D341Med (cell line): ENCODE measurements at places on chromosomes 1 and 21.

DNA sequence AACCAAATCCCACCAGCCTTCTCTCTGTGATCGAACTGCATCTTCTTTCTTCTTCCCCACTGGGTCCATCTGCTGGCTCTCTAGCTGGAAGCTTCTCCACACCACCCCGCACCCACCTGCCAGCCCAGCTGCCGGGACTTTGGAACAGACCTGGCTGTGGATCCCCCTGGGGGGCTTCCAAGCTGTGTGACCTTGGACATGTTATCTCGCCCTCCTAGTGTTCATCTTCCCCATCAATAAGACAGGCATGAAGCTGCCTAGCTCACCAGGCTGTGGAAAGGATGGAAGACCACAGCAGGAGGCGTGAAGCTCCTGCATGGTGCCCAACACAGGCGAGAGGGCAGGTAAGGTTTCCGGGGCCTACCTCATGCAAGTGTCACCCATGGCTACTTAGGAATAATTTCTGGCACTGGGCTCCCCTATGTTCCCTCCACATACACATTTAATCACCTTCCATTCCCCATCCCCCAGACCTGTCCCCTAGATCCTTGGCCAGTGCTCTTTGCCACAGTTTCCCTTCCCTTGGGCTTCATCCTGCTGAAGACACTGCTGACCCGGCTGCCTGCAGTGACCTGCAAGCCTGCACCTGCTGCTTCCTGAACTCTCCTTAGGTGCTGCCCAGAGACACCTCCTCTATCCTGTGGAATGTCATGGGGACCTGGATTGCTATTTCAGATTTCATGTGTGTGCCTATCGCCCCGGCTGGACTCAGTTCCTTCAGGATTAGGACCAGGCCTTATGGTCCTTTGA, 13.2 kb upstream of the C2CD2 start:
- DNase-seq: no peak

- no peak for DNase-seq
These were observed 101.3 kb upstream of the ARTN start for GRCh38 chr1:43832255-43832654.

DNA sequence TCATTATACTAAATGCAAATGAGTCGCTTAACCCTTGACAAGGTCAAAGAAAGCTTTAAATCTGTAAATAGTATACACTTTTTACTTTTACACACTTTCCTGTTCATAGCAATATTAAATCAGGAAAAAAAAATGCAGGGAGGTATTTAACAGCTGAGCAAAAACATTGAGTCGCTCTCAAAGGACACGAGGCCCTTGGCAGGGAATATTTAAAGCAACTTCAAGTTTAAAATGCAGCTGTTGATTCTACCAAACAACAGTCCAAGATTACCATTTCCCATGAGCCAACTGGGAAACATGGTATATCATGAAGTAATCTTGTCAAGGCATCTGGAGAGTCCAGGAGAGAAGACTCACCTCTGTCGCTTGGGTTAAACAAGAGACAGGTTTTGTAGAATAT, 62.7 kb downstream of the CAPN2 start:
- DNase-seq: no peak

GRCh38 chr1:23196627-23197328, 20.5 kb downstream of the HTR1D start:
- no peak for DNase-seq

DNA sequence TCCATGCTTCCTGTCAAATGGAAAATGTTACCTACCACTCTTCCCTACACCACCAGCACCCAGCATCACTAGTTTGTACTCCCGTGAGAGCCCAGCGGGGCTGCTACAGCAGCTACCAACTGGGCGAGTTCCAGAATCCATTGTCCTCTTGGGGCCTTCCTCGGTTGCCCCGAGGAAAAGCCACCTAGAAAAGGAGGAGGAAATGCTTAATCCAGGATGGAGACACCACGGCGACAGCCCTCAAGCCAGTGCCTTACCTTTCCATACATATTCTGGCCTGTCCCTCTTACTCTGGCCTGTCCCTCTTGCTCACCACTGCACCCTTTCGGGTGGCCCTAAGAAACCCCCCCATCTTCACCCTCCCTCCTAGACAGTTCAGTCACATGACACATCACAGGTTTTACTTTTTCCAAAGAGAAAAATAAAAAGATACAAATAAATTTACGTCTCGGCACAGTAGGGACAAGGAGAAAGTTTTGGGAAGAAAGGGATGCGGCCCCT, 478 bp downstream of the RIT1 start:
- peak; percentile 62 for DNase-seq

GRCh38 chr1:234875953-234876855, 252.4 kb downstream of the TOMM20 start:
- no peak for DNase-seq

- no peak for DNase-seq
These were observed 125.8 kb downstream of the UBR4 start for GRCh38 chr1:19084206-19084738.

GRCh38 chr1:234666761-234667160, 56.8 kb upstream of the IRF2BP2 start:
- DNase-seq: no peak

DNA sequence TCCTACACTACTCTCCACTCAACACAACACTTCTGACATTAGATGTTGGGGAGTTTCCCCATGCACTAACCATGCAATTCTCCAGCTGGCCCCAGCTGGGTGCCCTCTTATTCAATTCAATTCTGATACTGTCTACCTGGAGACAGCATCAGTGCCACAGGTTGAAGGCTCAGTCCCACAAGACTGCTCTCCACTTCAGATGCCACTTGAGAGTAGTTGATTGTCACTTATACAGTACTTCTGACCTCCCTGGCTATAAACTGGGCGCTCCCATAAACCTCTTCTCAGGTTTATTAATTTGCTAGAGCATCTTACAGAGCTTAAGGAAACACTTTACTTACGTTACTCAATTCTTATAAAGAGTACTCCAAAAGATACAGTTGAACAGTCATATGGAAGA, 442.3 kb downstream of the LRRIQ3 start:
- DNase-seq: no peak

- DNase-seq: no peak
These were observed 1602.9 kb downstream of the KCNT2 start for GRCh38 chr1:195005338-195005737.

DNA sequence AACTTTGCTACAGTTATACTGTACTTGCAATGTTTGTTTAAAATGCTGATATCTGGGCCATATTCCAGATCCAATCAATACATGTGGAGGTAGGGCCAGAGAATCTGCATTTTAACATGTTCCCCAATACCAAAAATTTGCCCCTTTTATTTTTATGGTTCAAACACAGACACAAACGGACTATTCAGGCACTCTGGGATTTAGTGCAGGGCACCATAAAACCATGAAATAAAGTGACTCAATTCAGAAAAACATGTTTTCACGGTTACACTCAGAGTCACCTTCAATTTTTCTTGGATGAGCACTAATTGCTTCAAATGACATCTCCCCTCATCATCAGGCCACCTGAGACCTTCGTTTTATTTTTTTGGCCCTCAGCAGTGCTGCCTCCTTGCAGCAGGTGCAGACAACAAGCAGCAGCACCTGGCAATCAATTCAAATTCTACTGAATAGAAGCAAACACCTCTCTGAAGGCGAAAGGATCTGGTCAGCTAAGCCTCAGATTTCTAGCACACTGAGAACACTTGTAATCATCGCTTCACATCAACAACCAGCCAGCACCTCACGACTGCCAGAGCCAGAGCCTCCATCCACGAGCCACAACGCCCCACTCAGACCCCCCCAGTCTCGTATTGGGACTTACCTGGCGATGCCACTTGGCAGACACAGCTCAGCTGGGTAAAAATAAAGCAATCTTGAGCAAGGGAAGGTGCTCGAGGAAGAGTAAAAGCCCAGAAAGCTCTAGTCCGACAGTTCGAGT, 1.1 kb downstream of the ERO1B start:
- DNase-seq: no peak

DNA sequence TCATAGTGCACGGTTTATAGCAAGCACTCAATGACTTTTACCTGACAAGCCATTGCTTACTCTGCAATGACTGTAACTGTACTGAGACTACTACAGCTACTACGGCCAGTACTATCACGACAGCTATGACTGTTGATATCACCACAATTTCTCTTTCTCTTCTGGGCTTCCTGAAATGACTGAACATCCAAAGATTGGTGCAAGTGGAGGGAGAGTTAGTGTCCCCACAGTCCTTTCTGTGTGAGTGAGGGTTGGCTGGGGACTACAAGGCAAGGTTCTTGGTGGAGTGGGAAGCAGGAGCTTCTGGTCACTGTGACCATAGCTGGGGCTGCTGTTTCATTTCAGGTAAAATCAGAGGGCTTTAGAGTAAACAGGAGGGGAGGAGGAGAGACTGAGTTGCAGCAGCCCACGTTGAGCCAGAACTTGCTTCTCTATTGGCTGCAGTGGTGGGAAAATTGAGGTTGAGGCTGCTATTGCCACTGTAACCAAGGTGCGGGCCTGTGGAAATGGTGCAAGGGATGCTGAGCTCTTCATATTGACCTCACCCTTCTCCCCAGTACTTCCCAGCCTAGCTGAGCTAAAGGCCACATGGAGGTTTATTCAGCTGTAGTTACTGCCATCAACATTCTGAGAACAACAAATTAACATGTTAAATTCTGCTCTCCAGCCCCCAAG, 14.1 kb upstream of the IL10 start:
- DNase-seq: no peak
